ENCODE measurements at places on chromosomes 12 and 14.

- no peak for DNase-seq
These were observed 6.0 kb upstream of the SOS2 start for GRCh38 chr14:50237427-50237826.

- DNase-seq, result no peak
These were observed 187.8 kb downstream of the DACT1 start for GRCh38 chr14:58825606-58826005.

DNA sequence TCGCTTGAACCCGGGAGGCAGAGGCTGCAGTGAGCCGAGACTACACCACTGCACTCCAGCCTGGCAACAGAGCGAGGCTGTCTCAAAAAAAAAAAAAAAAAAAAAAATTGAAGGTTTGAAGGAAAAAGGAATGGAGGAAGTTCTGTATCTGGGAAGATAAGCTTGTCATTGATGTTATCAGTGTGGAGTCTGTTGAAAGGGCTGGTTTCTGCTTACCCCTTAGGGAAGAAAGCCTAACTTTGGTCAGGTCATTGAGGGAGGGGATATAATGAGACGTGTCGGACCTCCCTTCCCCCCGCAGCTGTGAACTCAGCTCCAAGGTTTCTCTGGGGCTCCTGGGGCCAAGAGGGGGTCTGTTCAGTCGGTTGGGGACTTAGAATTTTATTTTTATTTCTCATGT lies 16.4 kb downstream of the DAO start:
- DNase-seq, result no peak

GRCh38 chr14:72014486-72014885 lies 82.3 kb downstream of the RGS6 start:
- no peak for DNase-seq

- no peak for DNase-seq
These were observed 27.0 kb downstream of the SLC25A21 start for GRCh38 chr14:37145395-37145794.

GRCh38 chr14:76955575-76956315 lies 72.8 kb downstream of the IRF2BPL start:
- no peak for DNase-seq

- no peak for DNase-seq
These were observed 9.1 kb upstream of the FBXL14 start for GRCh38 chr12:1603269-1603993.

DNA sequence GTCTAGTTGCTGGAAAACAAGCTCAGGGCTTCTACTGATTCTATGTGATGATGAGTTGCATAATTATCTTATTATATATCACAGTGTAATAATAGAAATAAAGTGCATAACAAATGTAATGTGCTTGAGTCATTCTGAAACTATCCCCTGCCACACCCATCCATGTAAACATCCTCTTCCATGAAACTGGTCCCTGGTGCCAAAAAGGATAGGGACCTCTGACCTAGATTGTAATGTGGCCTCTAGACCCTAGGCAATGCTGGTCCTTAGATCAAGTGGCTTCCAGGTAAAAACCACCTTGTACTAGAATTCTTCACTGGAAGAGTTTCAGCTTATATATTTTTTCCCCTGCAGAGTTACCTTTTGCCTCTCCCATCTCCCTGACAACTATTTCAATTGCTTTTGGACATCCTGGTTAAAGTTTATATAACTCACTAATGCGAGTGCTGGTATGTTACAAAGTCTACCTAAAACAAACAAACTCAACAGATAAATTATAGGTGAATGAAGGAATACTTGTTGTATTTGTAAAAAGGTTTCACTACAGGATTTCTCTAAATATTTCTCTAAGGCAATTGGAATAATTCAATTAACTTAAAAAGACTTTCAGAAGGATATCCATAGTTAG lies 462.5 kb downstream of the NAV3 start:
- no peak for DNase-seq

DNA sequence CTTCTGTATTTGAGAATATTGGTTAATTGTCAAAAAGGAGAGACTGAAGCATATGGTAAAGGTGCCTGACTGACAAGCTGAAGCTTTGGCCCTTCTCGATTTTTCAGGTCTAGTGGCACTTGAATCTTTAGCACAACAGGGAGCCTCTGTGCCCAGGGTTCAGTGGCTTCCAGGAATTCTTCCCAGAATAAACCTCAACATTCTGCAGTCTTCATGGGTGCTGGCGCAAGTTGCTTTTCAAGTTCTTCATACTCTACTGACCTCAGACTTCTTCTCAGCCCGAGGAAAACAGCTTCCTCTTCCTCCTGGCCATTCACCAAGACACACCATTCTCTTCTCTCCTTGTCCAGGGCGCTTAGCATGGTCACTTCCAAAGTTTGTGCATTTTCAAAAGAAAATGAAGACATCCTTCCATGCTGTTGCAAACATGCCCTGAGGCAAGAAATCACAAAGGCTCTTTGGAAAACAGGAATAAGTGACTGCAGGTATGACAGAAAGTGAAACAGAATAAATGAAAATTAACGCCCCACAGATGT lies 89.9 kb downstream of the MGST1 start:
- DNase-seq, result no peak

- DNase-seq, result no peak
These were observed 295.0 kb upstream of the MGAT4C start for GRCh38 chr12:86551146-86551571.

DNA sequence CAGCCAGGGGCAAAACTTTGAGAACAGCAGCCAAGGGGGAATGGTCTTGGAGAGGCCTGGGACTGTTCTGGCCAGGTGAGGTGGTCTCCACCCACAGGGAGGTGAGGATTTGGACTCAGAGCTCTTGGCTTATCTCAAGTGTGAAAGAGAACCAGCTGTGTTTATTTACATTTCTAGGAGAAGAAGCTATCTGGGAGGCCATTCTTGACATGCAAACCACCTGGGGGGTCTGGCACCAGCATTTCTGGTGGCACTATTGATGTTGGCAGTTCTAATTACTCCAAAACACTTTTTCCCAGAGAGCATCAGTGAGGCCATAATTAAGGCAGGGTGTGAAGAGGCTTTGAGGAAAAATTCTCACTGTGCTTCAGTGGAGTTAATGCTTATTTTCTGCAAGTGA lies 95.1 kb downstream of the CAND1 start:
- no peak for DNase-seq

DNA sequence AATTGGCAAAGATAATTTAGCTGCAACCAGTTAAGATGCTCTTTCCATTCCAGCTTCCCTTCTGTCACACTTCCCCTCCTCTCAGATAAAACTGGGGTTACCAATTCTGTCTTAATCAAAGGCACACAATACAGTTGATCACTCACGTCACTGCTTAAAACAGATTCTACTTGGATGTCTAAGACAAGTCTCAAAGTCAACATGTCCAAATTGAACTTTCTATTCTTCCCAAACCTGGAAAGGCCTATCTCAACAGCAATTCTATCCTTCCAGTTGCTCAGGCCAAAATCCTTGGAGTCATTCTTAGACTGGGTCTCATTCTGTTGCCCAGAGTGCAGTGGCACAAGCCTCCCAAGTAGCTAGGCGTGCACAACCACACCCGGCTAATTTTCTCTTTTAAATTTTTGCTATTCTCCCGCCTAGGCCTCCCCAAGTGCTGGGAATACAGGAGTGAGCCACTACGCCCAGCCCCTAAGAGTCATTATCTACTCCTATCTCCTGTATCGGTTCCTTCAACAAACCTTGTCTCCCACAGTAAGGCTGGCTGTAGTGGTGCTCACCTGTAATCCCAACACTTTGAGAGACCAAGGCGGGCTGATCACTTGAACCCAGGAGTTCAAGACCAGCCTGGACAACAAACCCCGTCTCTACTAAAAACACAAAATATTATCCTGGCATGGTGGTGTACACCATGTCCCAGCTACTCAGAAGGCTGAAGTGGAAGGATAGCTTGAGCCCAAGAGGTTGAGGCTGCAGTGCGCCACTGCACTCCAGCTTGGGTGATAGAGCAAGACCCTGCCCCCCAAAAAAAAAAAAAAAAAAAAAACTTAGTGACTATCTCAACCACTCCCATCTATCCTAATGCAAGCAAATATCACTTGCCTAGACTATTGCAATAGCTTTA lies 4.7 kb downstream of the RPS29 start:
- DNase-seq, result no peak

DNA sequence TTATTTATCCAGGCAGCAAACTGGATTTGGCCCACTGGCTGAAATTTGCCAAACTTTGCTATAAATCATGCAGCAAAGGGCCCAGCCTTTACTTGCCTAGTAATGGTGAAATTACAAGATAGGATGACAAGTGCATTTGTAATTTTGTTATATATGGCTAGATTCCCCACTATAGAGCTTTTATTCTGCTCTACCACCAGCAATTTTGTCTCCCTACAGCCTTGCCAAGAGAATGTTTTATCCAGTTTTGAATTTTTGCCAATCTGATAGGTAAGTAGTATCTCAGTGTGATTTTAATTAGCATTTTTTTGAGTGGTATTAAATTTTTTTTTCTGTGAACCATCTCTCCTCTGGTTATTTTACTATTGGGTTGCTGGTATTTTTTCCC lies 161.6 kb downstream of the SLC41A2 start:
- DNase-seq, result no peak

DNA sequence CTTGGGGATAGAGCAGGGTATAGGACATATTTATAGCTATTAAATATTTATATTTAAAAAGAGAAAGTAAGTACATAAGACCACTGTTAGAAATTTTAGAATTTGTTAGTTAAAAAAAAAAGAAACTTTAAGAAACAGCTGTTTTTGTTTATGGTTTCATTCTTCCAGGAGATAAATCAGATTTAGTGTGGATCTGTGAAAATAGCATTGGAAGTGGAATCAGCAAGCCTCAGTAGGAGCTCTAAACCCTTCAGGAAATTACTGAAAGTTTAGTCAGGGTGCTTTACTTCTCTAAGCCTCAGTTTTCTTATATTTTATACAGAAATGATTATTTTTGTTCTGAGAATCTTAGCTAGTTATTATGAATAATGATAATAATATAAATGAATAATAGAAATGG lies 316.0 kb upstream of the NOVA1 start:
- no peak for DNase-seq

Measured in left renal pelvis (tissue), 4 donors.